ENCODE measurements at places on chromosomes 4 and X. TPM values are rescaled to one million over a fixed set of nuclear protein-coding genes. Genes with fewer than 3 reads are reported as not detected.

SPANXB1 gene
- total RNA-seq = not detected

MRPS18C gene
- 20.3 TPM for total RNA-seq

CENPVL2 gene
- total RNA-seq = not detected

PFKFB1 gene
- total RNA-seq = not detected

CXorf49 gene
- total RNA-seq = not detected

SPATA18 gene
- 18.1 TPM for total RNA-seq

ETNPPL gene
- not detected for total RNA-seq

KDM6A gene
- total RNA-seq = 27.6 TPM

SUPT20HL1 gene
- not detected for total RNA-seq

FAM9C gene
- total RNA-seq = under 0.01 TPM

ITM2A gene
- not detected for total RNA-seq

NAA11 gene
- 0.97 TPM for total RNA-seq

FREM3 gene
- total RNA-seq = not detected

G3BP2 gene
- 209 TPM for total RNA-seq

HTR2C gene
- total RNA-seq = under 0.01 TPM

NOX1 gene
- total RNA-seq = under 0.01 TPM

KCND1 gene
- total RNA-seq = 2.6 TPM

SNCA gene
- 3.5 TPM for total RNA-seq

DTHD1 gene
- total RNA-seq = not detected

GPR78 gene
- total RNA-seq = 0.97 TPM

GAB1 gene
- total RNA-seq = 16.1 TPM

CDKL5 gene
- 4.5 TPM for total RNA-seq

FGA gene
- not detected for total RNA-seq

CLCN4 gene
- total RNA-seq = 2.3 TPM

NALF2 gene
- total RNA-seq = not detected

DCTD gene
- 116 TPM for total RNA-seq

DUSP21 gene
- total RNA-seq = not detected

ADGRL3 gene
- 1.3 TPM for total RNA-seq

GAGE1 gene
- total RNA-seq = not detected

AGTR2 gene
- total RNA-seq = not detected

EOLA2 gene
- 23.2 TPM for total RNA-seq

GPC3 gene
- 0.32 TPM for total RNA-seq

SLBP gene
- total RNA-seq = 69.6 TPM

PHEX gene
- 0.43 TPM for total RNA-seq

PF4V1 gene
- not detected for total RNA-seq

PDE6B gene
- under 0.01 TPM for total RNA-seq

USP27X gene
- 2.6 TPM for total RNA-seq

SOWAHB gene
- under 0.01 TPM for total RNA-seq

SPANXA2 gene
- not detected for total RNA-seq

SETD7 gene
- 107 TPM for total RNA-seq

ZXDA gene
- total RNA-seq = 5.5 TPM

All from fibroblast of villous mesenchyme (primary cell).